ENCODE measurements at places on chromosomes 1 and 21.
A peak's percentile ranks its signal among the peaks of the same experiment; 100 is the strongest.

DNA sequence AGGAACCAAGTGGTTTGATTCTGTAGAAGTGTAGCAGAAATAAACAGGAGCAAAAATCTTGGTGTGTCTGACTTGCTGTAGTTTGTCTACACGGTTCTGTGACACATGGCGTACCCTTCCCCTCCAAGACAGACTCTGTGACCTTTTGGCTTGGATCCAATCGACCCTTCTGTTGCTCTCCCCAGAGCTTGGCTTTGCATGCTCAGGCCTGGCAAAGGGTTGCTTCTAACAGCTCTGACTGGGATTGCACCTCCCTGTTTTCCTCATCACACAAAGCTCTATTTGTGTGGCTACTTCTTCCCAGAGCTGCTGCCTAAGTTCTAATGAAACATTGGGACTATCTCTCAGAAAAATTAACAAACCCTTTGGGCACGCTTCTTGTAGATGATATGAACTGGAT lies 24.0 kb downstream of the NGF start:
- ATAC-seq, result no peak

DNA sequence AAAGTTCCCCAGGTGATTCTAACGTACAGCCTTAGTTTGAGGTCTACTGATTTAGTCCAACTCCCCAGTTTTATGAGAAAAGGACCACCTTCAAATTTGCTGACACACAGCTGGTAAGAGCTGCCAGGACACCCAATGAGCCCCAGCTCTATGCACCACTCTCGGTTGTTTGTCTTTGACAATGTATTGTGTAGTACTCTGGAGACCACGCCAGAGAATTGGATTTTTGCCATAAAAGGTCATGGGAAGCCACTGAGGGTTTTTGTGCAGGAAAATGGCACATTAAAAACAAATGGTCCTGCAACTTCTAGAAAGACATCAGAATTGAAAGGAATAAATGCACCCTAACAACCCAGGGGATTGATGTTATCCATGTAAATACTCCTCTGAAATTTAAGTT lies 7.1 kb upstream of the IER5 start:
- ATAC-seq, result no peak

GRCh38 chr1:14320986-14321385 lies 277.5 kb upstream of the KAZN start:
- ATAC-seq, result no peak

DNA sequence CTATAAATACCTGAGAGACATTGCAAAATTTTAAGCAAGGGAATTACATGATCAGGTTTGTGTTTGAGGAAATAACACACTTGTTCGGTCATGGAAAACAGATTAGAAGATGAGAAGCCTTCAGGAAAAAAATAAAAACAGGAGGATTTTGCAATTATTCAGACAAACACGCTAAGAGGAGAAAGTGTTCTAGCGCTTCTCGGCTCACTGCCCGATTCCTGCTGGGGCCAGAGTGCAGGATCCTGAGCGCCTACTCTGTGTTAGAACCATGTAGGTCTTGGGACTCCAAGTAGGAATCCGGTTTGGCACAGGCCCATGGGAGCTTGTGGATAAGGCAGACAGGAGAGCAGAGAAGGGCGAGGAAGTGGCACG lies 8.1 kb upstream of the PRELP start:
- no peak for ATAC-seq

DNA sequence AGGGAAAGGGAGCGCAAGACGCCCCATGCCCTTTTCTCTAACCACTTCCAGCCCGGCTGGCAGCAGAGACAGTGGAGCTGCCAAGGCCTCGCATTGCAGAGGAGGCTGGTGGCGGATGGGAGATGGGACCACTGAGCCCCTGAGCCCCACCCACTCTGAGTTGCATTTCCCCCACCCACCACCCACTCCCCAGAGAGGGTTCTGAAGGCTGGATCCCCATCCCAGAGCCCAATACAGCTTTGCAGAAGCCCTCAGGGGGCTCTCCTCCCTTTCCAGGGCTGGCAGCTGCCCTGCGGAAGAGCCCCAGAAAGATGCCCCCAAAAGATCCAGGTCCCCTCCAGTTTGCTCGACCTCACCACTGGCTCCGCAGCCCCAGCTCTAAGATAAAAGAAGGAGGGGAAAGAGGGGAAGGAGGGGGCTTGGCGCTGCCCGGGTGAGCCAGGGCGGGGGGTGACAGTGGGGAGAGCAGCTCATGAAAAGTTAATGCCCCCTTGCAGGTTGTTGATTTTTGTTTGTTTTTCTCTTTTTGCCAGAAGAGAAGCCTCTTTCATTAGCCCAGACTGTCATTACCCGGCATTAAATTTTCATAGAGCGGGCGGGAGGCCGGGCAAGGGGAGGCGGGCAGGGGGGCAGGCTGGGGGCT lies 38.4 kb upstream of the CASZ1 start:
- ATAC-seq, result no peak

DNA sequence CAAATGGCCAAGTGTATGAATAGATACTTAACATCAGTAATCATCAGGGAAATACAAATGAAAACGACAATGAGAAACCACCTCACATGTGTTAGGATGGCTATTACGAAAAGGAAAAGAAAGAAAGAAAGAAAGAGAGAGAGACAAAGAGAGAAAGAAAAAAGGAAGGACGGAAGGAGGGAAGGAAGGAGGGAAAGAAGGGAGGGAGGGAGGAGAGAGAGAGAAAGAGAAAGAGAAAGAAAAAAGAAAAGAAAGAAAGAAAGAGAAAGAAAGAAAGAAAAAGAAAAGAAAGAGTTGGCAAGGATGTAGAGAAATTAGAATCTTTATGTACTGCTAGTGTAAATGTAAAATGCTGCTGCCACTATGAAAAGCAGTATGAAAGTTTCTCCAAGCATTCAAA lies 90.7 kb upstream of the DPT start:
- ATAC-seq, result no peak

- no peak for ATAC-seq
Measured at GRCh38 chr1:2789986-2790581, 11.4 kb downstream of the TTC34 start.

- no peak for ATAC-seq
Measured at GRCh38 chr1:1356166-1356795, 2.1 kb downstream of the MXRA8 start.

DNA sequence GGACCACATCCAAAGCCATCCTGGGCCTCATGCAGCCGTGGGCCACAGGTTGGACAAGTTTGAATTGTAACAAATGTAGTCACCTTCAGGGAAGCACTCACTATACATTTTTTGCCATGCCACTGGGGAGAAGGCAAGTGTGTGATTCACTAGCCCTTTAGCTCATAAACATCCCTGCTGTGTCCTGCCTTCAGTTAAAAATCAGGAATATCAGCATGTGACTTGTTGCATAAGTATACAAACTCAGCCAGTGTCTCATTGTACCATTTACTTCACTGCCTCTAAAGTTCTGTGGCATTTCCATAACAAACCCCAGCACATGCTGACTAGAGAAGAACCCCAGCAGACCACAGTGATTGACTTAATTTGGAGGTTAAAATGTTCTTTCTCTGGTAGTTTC lies 142.0 kb upstream of the C1orf105 start:
- peak; percentile 81 for ATAC-seq

DNA sequence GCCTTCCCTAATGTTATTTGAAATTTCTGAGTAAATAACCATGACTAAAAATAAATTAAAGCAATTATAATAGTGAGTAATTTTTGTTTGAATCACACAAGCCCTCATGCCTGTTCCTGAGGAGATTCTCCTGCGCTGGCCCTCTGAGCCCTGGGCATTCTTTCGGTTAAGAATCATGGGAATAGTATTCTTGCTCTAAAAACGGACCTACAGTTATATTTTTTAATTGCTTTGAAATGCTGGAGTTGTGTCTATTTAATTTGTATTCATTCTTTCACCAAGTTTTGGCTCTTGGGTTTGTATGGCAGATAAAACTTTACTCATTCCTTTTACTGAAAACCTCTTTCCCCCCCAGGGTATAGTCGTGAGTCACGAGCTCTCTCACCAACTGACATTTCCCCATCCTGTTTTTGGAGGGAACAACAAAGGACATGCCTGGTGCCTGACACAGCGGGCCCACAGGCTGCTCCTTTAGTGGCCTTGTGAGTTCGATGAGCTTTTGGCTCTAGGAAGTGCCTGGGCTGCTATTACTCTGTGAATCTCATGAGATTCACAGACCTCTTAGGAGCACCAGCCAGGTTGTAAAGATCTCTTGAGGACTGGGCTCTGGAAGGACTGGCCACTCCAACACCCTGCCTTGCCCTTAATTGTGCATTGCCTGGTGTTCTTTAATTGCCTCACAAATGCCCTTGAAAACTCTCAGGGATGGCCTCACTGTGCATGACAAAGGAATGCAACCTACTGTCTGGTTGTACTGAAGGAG lies 58.6 kb downstream of the DDR2 start:
- ATAC-seq, result peak; percentile 82

DNA sequence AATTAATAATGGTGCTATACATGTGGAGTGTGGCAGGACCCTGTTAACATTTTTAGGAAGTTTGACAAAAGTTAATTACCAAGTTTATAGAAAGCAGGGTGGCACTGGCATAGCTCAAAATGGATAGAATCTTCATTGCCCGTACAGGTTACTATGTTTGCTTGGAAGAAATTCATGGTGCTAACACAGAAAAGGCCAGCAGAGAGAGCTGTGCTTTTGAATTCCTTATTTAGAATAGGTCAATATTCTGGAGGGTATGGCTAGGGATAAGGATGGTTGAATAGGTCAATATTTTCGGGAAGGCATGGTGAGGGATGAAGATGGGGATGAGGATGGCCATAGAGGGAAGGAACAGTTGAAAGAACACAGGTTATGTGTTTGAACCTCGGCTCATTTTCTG lies 345.1 kb downstream of the LMO4 start:
- ATAC-seq, result peak; percentile 83

GRCh38 chr1:192639607-192640368 lies 3.8 kb downstream of the RGS13 start:
- peak; percentile 87 for ATAC-seq

GRCh38 chr1:103122983-103123720 lies 14.8 kb upstream of the COL11A1 start:
- no peak for ATAC-seq

GRCh38 chr1:29984166-29984861 lies 739.1 kb downstream of the MATN1 start:
- no peak for ATAC-seq

DNA sequence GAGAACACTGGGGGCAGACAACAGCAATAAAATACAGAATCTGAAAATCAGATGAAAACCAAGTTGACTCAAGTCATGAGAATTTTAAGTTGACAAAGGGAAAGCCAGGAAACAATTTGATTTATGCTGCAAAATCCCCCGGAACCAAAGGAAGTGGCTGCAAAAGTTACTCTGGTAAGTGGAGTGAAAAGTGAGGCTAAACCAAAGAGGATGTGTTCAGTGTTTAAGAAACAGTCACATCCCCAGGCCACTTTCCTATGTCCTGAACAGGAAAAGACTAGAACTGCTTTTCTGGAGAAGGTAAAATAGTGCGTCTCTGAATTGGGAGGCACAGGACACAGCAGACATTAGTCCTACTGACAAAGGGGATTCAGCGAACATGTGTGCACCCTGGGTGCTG lies 5.9 kb downstream of the TARBP1 start:
- ATAC-seq, result peak; percentile 43

DNA sequence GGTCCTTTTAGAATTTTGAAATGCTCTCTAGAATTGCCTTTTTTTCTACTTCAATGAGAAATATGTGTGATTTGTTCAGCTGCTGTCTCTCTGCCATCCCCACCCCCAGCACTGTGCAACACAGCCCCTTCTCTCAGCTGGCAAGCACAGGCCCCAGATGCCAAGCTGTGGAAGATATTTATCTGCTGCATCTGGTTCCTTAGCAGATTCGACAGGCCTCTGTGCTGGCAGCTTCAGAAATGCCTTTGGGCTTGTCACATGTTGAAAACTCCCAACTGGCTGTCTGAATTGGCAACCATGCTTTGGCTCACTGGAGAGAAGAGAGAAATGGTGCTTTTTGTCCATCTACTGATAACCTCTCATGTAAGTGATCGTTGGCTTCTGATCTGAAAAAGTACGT lies 206.7 kb upstream of the C1orf87 start:
- peak; percentile 67 for ATAC-seq

GRCh38 chr1:152359906-152360305 lies at the start of gene FLG2:
TSS of gene FLG2 (minus strand) at chr1:152360006. CDS start at chr1:152358884, 1,122 bp downstream.
- ATAC-seq, result no peak

- ATAC-seq, result no peak
Measured at GRCh38 chr21:16044676-16045075, 314.9 kb downstream of the USP25 start.

GRCh38 chr1:57615956-57616355 lies 192.1 kb upstream of the DAB1 start:
- no peak for ATAC-seq

DNA sequence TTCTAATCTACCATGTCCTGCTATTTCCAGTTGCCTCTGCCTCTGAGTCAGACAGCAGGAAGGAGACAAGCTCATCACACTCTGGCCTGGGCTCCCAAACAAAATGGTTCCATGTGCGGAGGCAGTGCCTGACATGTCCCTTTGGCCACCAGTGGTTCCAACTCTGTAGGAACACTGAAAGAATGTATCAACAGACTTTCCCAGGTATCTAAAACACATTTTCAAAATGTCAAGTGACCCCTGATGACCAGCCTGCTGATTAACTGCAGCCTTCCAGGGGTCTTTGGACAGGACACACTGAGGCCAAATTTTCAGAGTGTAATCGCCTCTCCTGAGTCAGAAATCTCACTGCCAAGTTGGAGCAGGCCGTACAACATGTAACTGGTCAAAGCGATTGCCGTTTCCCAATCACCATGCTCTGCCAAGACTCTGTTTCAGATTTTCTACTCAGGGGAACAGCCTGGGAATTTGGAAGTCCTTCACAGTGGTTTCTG lies 172.7 kb downstream of the TPR start:
- ATAC-seq, result no peak

- no peak for ATAC-seq
Measured at GRCh38 chr1:26626994-26627393, 68.8 kb upstream of the ARID1A start.

DNA sequence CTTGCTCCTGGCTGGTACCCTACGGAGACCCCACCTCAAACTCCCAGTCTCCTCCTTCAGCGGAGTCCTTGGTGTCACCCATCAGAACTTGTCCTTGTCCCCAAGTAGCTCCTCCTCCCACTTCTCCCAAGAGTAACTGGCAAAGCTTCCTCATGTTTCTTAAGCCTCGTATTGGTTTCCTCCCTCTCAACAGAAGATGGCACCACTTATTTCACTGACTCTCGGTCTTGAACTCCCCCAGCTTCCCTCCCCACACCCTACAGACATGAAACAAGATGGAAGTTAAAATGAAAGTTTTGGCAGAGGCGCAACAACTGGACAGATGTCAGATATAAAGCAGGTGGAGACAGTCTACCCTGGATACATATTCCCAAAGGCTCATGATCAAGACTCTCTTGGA lies 13.4 kb downstream of the RAB7B start:
- ATAC-seq, result no peak

DNA sequence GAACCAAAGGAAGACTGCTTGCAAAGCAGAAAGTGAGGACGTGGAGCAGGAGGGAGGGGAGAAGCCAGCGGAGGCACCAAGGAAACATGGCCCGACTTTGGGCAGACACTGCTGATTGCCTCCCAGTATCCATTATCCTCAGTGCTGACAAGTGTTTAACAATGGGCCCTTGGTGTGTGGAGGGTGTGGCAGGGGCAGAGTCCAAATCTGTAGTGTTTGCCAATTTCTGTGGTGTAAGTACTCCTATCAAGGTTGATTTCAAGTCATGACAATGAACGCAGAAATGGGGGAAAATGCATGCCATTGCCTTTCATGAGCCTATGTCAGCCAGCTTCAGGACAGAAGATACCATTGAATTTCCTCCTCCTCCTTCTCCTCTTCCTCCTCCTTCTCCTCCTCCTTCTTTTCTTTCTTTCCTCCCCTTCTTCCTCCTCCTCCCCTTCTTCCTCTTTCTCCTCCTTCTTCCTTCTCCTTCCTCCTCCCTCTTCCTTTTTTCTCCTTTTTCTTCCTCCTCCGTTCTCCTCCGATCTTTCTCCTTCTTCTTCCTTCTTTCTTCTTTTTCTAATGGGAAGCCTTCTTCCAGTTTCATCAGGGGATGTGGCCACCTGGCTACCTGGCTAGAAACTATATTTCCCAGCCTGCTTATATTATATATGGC lies 10.3 kb upstream of the PHC2 start:
- ATAC-seq, result no peak

Measured in SK-N-SH treated with all-trans-retinoic acid at 6 μM for 48 hours (cell line).